ENCODE measurements at places on chromosomes 1 and 21.
A peak's percentile ranks its signal among the peaks of the same experiment; 100 is the strongest.

GRCh38 chr1:147539122-147539575 is 2.2 kb upstream of the BCL9 start:
- peak; percentile 20 for DNase-seq

GRCh38 chr1:235724730-235725129 is 75.1 kb upstream of the GNG4 start:
- DNase-seq, result no peak

DNA sequence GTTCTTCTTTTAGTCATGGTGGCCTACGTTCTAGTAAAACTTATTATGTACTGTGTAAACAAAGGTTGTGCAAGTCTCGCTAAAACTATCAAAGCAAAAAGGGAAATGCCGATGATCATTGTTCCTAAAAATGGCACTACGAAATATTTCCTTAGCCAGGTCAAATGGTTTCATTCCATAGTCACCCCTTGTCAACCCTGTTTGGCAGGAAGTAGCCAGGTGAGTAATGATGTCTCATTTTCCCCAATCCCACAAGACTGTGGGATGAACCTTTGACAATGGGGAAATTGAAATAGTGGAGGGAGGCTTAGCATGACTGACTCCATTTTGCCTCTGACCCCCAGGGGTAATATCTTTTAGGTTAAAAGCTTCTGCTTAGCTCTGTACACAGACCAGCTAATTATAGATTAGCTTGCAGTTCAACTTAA is 5.6 kb upstream of the REN start:
- no peak for DNase-seq

DNA sequence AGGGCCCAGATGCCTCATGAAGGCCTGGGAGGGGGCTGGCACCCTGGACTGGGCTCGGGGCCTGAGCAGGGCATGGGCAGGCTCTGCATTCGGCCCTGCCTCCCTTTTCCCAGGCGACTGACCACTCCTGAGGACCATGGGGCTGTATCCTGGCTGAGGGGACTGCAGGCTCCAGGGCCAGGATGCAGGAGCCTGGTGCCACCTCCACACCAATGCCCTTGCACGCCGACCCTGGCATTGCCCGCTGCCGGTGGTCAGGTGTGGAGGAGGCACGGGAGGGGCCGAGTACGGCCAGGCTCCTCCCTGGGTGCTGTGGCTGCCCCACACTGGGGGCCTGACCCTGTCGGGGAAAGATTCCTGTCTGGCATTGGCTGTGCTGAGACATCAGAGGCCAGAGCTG is 128.9 kb downstream of the SIK1 start:
- DNase-seq, result no peak
